Left ventricle myocardium inferior (tissue), 1 donor: ENCODE measurements at places on chromosomes 7 and 10. TPM values are rescaled to one million over a fixed set of nuclear protein-coding genes. Genes with fewer than 3 reads are reported as not detected.

DNA sequence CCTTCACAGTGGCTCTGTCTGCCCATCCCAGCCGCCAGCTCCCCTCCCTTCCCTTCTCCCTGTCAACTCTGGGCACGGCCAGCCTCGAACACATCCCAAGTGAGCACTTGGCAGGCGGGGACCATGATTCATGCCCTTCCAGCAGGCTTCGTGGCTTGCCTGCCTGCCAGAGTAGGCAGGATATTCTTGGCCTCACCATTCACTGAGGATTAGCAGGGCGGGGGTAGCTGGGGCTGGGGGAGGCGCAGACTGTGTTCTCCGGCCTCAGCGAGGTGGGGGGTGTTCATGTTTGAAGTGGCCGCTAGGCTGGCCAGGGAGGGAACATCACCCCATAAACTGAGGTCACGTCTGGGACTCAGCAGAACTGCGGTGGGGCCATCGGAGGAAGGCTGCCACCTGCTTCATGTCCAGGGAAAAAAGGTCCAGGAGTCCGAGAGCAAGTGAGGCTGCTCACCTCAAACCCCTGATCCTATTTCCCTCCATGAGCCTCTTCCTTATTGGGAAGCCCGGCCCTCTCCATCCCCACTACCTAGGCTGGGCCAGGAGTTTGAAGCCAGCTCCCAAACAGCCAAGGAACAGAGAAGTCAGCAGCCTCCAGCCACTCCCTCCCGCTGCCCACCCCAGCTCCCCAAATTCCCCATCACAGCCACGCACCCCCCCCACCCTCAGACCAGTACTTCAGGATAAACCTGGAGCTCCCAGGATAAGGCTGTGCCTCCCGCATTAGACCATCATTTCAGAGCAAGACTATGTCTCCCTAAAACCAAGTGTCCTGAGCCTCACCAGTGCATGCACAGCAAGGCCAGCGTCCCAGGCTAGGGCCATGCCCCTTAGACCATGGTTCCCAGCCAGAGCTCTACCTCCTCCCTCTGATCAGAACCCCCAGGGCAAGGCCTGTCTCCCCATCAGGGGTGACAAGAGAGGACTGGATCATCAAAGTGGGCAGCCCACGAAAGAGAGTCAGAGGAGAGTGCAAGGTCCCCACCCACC, 42.8 kb upstream of the RABGEF1 start:
- no peak overlapping the region for H3K4me3 ChIP-seq
- H3K36me3 ChIP-seq, result peaks cover 3% of the 10 kb centered on the region
- H3K27me3 ChIP-seq, result no peaks in the 10 kb centered on the region
- H3K4me1 ChIP-seq, result peaks cover 17% of the 10 kb centered on the region

DNA sequence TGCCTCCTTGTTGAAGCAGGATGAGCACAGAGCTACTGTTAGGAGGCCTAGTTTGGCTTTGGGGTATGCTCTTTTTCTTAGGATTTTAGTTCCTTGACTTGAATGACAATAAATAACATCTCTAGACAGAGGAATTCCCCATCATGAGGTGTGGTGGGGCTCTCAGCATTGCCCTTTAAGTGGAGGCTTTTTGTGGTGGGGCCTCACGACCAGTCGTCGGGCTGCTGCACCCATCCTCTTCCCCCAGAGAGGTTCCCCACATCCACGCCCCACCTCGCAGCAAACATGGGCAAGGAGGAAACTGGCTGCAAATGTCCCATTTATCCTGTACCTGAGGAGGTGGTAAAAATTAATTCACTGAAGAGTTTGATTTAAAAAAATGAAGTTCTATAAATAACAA, 36.1 kb upstream of the TARP start:
- no peak overlapping the region for H3K4me3 ChIP-seq
- no peak for DNase-seq
- H3K4me1 ChIP-seq, result peaks cover 30% of the 10 kb centered on the region

- H3K4me1 ChIP-seq, result peaks cover 9% of the 10 kb centered on the region
- no peaks in the 10 kb centered on the region for H3K36me3 ChIP-seq
- no peak overlapping the region for H3K27ac ChIP-seq
These were observed 61.3 kb downstream of the RNLS start for GRCh38 chr10:88521791-88522190.

DNA sequence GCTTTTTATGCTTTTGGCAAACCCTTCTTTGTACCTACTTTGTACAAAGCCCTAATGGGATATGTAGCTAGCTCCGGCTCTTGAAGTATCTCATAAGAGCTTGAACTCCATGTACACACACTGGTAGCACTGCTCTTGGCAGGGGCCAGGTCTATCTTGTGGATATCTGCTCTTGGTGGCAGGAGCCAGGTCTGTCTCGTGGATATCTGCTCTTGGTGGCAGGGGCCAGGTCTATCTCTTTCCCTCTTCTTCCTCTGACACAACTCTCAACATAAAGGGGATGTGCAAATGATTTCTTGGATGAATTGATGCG, 91.9 kb downstream of the WNT2 start:
- no peak for DNase-seq
- H3K4me1 ChIP-seq, result no peaks in the 10 kb centered on the region
- no peak overlapping the region for H3K4me3 ChIP-seq
- peaks cover 7% of the 10 kb centered on the region for H3K36me3 ChIP-seq
- no peaks in the 10 kb centered on the region for H3K27me3 ChIP-seq

GRCh38 chr7:122383934-122384333, 79.4 kb upstream of the FEZF1 start:
- H3K4me3 ChIP-seq, result no peak overlapping the region
- DNase-seq, result no peak
- H3K27me3 ChIP-seq, result no peaks in the 10 kb centered on the region
- H3K36me3 ChIP-seq, result peaks cover 25% of the 10 kb centered on the region
- no peaks in the 10 kb centered on the region for H3K4me1 ChIP-seq
- no peak overlapping the region for H3K27ac ChIP-seq

GRCh38 chr10:113562704-113563103, 9.9 kb downstream of the HABP2 start:
- DNase-seq, result no peak
- H3K4me3 ChIP-seq, result no peak overlapping the region
- H3K36me3 ChIP-seq, result no peaks in the 10 kb centered on the region

DNA sequence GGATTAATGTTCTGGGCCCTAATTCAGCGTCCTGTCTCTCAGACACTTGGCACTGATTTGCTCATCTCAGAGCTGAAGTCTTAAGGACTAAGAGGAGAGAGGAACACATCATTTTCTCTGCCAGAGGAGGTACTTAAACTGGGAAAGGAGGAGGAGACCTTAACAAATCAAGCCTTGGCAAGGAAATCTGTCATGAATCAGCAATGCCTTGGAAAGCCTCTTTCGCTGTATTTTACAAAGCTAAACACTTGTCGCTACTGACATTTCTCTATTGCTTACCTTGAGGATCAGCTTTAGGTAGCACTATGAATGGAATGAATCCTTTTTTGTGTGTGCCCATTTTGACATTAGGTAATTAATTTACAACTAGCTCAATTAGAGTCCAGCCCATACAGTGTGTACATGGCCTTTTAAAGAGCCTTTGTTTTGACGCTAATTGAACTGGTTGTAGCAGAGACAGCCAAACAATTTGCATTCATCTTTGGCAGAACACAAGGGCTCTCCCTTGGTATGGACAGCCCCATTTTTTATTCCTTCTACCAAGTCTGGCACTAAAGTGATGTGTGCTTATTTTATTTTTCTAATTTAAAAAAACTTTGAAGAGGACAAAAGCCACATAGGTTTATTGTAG, 37.4 kb downstream of the AUTS2 start:
- no peaks in the 10 kb centered on the region for H3K36me3 ChIP-seq
- peaks cover 13% of the 10 kb centered on the region for H3K4me1 ChIP-seq
- H3K27ac ChIP-seq, result no peak overlapping the region

GRCh38 chr7:15610503-15610902, 48.7 kb upstream of the AGMO start:
- H3K27ac ChIP-seq, result no peak overlapping the region
- DNase-seq, result no peak
- peaks cover 5% of the 10 kb centered on the region for H3K36me3 ChIP-seq
- no peak overlapping the region for H3K4me3 ChIP-seq
- no peaks in the 10 kb centered on the region for H3K27me3 ChIP-seq

DNA sequence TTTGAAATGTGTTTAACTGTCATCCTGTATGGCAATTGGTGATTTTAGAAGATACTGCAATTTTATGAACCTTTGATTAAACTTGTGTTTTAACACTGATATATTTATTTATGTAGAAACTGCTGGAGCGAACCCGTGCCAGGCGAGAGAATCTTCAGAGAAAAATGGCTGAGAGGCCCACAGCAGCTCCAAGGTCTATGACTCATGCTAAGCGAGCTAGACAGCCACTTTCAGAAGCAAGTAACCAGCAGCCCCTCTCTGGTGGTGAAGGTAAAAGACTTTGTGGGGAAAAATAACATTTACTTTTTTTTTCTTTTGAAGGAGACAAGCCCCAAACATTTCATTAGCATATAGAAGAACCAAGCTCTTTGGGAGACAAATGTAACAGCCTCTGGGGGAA, 6.5 kb downstream of the ANLN start:
- peaks cover 7% of the 10 kb centered on the region for H3K4me1 ChIP-seq
- peaks cover 6% of the 10 kb centered on the region for H3K27me3 ChIP-seq
- H3K36me3 ChIP-seq, result no peaks in the 10 kb centered on the region
- H3K4me3 ChIP-seq, result no peak overlapping the region
- no peak for DNase-seq

- no peak overlapping the region for H3K4me3 ChIP-seq
- H3K27me3 ChIP-seq, result peaks cover 86% of the 10 kb centered on the region
- no peaks in the 10 kb centered on the region for H3K4me1 ChIP-seq
- H3K27ac ChIP-seq, result no peak overlapping the region
These were observed 35.6 kb downstream of the FAM241B start for GRCh38 chr10:69665474-69666320.

DNA sequence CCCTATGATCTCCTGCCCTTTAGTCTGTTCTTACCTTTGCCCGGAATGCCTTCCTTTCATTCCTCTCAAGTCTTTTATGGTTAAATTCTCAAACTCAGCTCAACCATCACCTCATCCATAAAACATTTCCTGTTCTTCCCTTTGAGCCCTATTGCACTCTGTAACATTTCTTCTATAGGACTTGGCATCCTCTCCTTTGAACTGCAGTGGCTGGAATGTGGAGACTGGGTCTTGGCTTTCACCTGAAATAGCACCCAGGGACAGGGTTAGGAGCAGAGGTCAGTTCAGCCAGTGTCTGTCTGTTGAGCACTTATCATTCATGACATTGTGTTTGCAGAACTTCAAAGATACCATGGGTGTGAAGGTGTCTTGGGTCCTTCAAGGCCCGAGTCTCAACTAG, 7.2 kb downstream of the NFE2L3 start:
- H3K36me3 ChIP-seq, result no peaks in the 10 kb centered on the region
- H3K4me1 ChIP-seq, result peaks cover 8% of the 10 kb centered on the region
- H3K4me3 ChIP-seq, result no peak overlapping the region
- no peak overlapping the region for H3K27ac ChIP-seq

DNA sequence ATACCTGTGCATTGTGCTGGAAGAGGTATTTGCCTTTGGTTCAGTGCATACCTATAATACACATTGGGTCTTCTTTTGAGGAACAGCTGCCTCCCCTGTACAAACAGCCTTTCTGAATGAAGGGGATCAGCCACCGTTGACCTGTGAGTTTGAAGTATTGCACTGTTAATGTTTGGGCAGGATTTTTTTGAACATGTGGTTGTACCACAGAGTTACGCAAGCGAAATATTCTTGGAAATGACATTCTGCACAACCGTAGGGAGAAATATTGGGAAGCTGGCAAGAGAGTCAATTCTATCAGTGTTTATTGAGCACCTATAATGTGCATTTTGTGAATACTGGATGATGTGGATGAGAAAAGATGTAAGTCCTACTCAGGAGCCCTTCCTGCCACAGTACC, 270.6 kb downstream of the AUTS2 start:
- H3K4me3 ChIP-seq, result no peak overlapping the region
- DNase-seq, result no peak
- H3K36me3 ChIP-seq, result no peaks in the 10 kb centered on the region
- no peaks in the 10 kb centered on the region for H3K27me3 ChIP-seq
- H3K4me1 ChIP-seq, result peaks cover 20% of the 10 kb centered on the region
- no peak overlapping the region for H3K27ac ChIP-seq

DNA sequence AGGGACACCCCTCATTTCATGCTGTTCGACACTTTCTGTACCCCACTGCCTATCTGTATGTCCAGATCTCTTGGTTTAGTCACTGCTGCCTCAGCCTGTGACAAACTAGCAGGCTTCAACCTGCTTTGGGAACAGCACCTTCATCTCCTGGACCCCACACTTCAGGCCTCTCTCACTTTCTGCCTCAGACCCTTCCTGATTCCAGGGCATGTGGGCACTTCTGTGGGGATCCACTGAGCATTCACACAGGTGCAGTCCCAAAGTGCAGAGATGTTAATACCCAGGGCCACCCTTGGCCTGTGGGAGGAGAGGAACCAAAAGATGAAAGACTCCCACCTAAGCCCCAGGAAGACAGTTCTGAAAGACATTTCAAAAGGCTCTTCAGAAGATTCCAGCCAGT, 29.4 kb upstream of the C10orf71 start:
- H3K4me1 ChIP-seq, result peaks cover 38% of the 10 kb centered on the region
- DNase-seq, result no peak
- no peaks in the 10 kb centered on the region for H3K27me3 ChIP-seq
- H3K4me3 ChIP-seq, result no peak overlapping the region

- peaks cover 14% of the 10 kb centered on the region for H3K27me3 ChIP-seq
- H3K4me1 ChIP-seq, result peaks cover 6% of the 10 kb centered on the region
- no peak overlapping the region for H3K27ac ChIP-seq
- no peaks in the 10 kb centered on the region for H3K36me3 ChIP-seq
- H3K4me3 ChIP-seq, result no peak overlapping the region
- DNase-seq, result no peak
These were observed 146.2 kb downstream of the SPAG6 start for GRCh38 chr10:22491480-22491879.

- no peak for DNase-seq
- H3K27me3 ChIP-seq, result no peaks in the 10 kb centered on the region
- H3K36me3 ChIP-seq, result no peaks in the 10 kb centered on the region
- no peak overlapping the region for H3K4me3 ChIP-seq
- no peaks in the 10 kb centered on the region for H3K4me1 ChIP-seq
- H3K27ac ChIP-seq, result no peak overlapping the region
These were observed 25.8 kb upstream of the TSPAN13 start for GRCh38 chr7:16727736-16728135.

- peaks cover 28% of the 10 kb centered on the region for H3K36me3 ChIP-seq
- H3K4me1 ChIP-seq, result peaks cover 53% of the 10 kb centered on the region
- no peak overlapping the region for H3K4me3 ChIP-seq
- DNase-seq, result no peak
- peak overlapping the region; percentile 51 for H3K27ac ChIP-seq
These were observed 52.6 kb downstream of the PTEN start for GRCh38 chr10:87915989-87916388.

DNA sequence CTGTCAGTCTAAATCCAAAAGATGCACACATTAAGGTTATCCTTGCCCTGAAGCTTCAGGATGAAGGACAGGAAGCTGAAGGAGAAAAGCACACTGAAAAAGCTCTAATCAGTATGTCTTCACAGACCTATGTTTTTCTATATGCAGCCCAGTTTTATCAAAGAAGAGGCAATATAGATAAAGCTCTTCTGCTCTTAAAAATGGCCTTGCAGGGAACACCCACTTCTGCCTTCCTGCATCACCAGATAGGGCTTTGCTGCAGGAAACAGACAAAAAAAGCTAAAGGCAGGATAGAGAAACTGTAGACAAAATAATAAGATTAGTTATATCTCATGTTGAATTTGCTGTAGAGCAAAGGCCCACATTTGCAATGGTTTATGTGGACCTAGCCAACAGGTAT, 14.9 kb upstream of the IFIT1B start:
- no peak overlapping the region for H3K4me3 ChIP-seq
- H3K4me1 ChIP-seq, result peaks cover 28% of the 10 kb centered on the region
- H3K36me3 ChIP-seq, result no peaks in the 10 kb centered on the region
- DNase-seq, result no peak
- H3K27ac ChIP-seq, result no peak overlapping the region

The MUC3A gene
- 0.19 TPM for total RNA-seq

The LIPN gene
- not detected for total RNA-seq

The IDI2 gene
- 0.33 TPM for total RNA-seq

The HEPACAM2 gene
- total RNA-seq, result not detected

The AGR2 gene
- not detected for total RNA-seq

The PLXDC2 gene
- 16.6 TPM for total RNA-seq

The OPN1SW gene
- total RNA-seq, result not detected
